ENCODE measurements at places on chromosomes 11 and 22.

DNA sequence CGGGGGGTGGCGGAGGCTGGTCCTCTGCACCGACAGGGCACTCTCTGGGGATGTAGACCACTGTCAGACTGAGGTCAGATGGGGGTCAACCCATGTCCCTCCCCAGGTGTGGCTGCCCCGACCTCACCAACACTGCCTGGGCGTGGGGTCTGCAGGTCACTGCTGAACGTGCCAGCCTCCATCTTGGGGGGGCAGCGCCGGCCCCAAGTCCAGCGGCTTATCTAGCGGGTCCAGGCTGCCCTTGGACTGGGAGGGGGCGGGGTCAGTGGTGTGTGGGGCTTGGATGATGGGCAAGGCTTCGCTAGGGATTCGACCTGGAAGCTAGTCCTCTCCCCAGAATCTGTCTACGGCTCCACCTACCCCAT is 178.2 kb downstream of the IGLL1 start:
- no peak for DNase-seq

DNA sequence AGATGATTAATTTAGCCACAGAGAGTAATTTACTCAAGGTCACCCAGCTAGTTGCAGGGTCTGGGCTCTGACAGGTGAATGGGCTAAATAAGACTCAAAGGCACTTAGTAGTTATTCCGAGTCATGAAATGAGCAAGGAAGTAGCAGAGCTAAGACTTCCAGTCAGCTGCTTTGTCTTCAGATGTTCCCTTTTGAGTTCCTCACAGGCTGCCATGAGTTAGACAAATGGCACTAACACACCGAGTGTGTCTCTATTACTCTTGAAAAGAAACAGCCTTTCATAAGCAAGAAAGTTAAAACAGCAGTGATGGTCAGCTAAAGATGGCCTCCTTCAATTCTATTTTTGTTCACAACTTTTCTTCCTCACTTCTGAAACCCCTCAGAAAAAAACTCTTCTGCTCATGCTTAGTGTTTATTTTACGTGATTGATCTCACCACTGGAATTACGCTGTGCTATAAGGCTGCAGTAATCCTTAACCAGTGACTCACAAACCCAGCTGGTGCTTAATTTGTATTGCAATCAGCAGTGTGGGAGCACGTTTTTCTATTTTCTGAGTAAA is 389.1 kb downstream of the AASDHPPT start:
- DNase-seq = no peak

- no peak for DNase-seq
Observed at GRCh38 chr11:112662554-112662953, 298.7 kb upstream of the NCAM1 start.

- no peak for DNase-seq
Observed at GRCh38 chr11:44764583-44764982, 37.8 kb downstream of the TSPAN18 start.
